ENCODE measurements at places on chromosomes 5 and 9.

- no peak for DNase-seq
These were observed 55.3 kb downstream of the FYB1 start for GRCh38 chr5:39164016-39164415.

DNA sequence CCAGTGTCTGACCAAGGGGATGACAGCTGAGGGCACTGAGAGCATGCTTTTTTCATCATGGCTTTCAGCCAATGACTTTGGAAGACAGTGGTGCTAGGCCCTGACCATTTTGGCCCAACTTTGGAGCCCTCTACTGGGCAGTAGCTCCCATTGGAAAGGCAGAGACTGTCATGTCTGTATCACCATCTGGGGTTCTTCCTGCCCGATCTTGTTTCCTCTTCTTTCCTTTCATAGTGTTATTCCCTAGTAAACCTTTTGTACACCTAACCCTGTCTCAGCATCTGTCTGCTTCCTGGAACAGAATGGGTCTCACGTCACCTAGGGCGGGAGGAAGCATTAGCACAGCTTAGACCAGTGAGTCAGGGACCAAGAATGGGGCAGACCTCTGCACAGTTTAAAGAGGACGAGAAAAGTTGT lies 97.4 kb upstream of the MAST4 start:
- peak; percentile 28 for DNase-seq

- DNase-seq = no peak
These were observed 22.9 kb upstream of the TEX10 start for GRCh38 chr9:100375658-100376057.

- no peak for DNase-seq
These were observed 2074.2 kb upstream of the C9orf72 start for GRCh38 chr9:29647451-29647850.

- DNase-seq = no peak
These were observed 8.2 kb upstream of the IRF1 start for GRCh38 chr5:132498686-132499271.

- peak; percentile 79 for DNase-seq
These were observed 294.7 kb downstream of the CHSY3 start for GRCh38 chr5:130198927-130199326.

GRCh38 chr5:178866946-178867345 lies 7.2 kb downstream of the ZNF354B start:
- no peak for DNase-seq

GRCh38 chr9:120663380-120663779 lies 50.9 kb downstream of the MEGF9 start:
- no peak for DNase-seq

DNA sequence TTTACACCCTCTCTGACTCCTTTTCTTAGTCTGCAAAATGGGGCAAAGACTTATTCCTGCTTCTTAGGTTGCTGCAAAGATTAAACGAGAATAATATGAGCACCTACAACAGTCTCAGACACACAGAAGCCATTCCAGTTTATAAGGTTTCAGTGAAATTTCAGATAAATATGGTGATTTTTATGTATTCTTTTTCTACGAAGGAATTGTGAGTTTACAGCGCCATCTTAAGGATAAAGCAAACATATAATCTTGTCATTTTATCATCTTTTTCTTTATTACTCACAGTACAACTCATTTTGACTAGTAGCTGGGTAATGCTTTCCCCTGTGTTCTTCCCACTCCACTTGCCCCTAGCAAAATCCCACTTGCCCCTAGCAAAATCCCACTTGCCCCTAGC lies 29.2 kb upstream of the SMC5 start:
- no peak for DNase-seq

DNA sequence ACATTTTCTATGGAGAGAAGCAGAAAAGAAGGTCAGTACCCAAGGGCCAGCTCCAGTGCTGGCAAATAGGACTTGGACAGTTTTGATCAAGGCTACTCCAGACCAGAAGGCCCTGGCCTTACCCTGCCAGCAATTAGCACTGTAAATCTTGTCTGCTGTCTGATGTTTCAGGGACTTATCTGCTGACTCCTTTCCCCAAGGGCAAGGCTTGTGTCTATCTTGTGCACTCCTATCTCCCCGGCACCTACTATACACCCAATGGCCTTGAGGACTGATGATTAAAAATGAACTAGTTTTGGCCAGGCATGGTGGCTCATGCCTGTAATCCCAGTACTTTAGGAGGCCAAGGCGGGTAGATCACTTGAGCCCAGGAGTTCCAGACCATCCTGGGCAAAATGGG lies 37.2 kb downstream of the POLR1E start:
- no peak for DNase-seq

DNA sequence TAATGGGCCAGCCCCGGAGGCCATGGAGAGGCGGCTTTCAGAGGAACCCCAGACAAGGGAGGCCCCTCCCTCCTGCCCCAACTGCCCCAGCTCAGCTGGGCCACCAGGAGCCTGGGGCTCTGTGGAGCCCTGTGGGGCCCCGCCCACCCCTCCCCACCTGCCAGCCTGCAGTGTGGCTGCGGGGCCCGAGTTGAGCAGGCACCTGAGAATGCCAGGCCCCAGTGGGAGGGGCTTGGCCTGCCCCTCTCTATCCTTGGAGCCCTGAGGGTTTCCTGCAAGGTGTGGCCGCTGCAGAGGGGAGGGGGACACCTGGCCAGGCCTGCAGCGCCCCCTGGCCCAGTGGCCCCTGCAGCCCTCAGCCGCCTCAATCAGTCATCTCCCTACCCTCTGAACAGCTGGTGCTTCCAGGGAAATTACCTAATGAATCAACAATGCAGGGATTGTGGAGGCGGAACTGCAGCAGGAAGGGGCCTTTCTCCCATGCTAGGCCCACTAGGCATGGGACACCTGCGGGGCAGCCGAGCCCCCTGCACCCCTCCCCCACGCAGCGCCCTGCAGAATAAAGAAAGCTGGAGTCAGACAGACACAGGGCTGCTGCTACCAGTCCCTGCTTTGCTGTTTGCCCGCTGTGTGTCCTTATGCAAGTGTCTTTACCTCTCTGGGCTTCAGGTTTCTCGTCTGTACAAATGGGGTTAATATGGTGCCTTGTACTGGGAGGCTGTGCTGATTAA lies 48.0 kb downstream of the LMX1B start:
- DNase-seq = peak; percentile 96

DNA sequence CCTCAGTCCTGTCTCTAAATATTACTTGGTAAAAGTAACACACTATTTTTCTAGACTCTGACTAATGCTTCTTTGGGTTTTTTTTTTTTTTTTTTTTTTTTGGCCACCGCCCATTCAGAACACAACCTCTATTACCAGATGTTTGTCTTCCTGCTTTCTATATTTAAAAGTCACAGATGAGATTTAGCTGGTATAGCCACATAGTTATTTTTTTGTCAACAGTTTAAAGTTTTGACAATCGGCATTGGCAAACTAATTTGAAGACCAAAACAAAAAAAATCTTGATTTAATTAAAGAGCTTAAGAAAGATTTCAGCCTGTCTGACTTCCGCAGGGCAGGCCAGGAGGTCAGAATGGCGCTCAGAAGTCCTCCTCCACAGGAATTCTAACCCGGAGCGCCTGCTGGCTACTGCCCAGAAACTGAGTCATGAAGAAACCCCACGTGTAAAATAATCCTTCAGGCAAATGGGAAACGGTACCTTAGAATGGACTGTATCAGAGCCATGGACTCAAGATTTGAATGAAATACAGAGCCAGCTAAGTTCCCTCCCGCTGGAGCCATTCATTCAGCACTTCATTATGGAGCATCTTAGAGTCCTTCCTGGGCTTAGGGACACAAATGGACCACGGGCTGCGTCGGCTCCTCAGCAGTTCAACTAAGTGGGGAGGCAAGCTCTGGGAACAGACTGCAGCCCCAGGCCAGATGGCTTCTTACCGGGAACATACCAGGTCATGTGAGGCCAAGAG lies 55.6 kb downstream of the PTPDC1 start:
- DNase-seq = no peak
